ENCODE measurements at places on chromosomes 5 and 9. TPM values are rescaled to one million over a fixed set of nuclear protein-coding genes. Genes with fewer than 3 reads are reported as not detected.

- H3K4me3 ChIP-seq: no peak overlapping the region
- H3K27ac ChIP-seq: no peak overlapping the region
Observed at GRCh38 chr5:14286007-14286406, 142.9 kb downstream of the TRIO start.

GRCh38 chr9:36162211-36162738 lies 6.9 kb upstream of the CCIN start:
- no peaks in the 10 kb centered on the region for H3K4me1 ChIP-seq
- no peak overlapping the region for H3K4me3 ChIP-seq
- no peaks in the 10 kb centered on the region for H3K36me3 ChIP-seq
- H3K27ac ChIP-seq: no peak overlapping the region
- no peak for DNase-seq
- H3K27me3 ChIP-seq: no peaks in the 10 kb centered on the region

DNA sequence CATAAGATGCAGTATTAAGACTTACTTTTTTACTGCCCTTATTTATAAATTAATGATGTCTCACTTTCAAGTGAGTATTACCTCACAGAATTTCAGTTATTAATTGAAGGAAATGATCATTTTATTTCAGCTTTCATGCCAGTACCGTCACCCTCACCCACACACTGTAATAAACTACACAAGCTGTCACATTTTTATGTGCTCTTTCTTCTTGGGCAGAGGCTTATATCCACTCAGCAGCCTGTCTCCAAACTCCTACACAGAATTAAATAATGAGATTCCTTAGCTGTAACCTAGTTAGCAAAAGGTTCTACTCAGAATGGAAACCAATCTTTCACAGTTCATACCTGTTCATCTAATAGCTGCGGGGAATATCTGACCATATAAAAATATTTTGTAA lies 1915.8 kb upstream of the CDH6 start:
- DNase-seq: no peak
- H3K36me3 ChIP-seq: no peaks in the 10 kb centered on the region
- H3K4me1 ChIP-seq: no peaks in the 10 kb centered on the region
- no peaks in the 10 kb centered on the region for H3K27me3 ChIP-seq
- no peak overlapping the region for H3K4me3 ChIP-seq
- no peak overlapping the region for H3K27ac ChIP-seq

DNA sequence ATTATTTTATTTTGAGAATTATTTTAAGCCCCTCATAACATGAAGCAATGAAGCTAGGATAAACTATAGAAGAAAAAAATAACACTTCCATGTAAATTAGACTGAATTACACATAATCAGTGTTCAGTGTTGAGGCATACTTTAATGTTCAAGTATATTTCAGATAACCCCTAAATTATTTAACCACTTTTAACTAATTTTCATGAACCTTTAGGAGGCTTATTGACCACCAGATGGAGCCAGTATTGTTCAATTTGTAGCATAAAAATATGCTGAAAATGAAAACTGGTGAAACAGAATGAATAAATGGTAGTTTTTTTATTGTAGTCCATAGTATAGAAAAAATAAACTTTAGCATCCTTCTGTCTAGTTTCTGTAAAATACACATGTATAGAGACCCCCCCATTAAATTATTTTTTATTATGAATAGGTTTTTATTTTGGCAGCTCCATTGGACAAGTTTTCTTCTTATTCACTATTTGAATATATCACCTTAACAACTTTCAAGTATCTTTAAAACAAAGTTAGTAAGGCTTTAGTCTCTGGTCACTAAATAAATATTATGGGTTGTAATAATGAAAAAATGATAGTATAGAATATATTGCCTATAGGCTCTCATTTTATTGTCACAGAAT lies 190.1 kb downstream of the CWC27 start:
- DNase-seq: peak; percentile 40
- H3K4me3 ChIP-seq: no peak overlapping the region
- H3K4me1 ChIP-seq: no peaks in the 10 kb centered on the region
- no peaks in the 10 kb centered on the region for H3K36me3 ChIP-seq
- H3K27ac ChIP-seq: no peak overlapping the region

- H3K4me1 ChIP-seq: no peaks in the 10 kb centered on the region
- no peak overlapping the region for H3K27ac ChIP-seq
- no peaks in the 10 kb centered on the region for H3K27me3 ChIP-seq
- no peak for DNase-seq
- H3K4me3 ChIP-seq: no peak overlapping the region
Observed at GRCh38 chr5:149063896-149064478, 1.1 kb upstream of the SH3TC2 start.

- H3K36me3 ChIP-seq: no peaks in the 10 kb centered on the region
- H3K4me3 ChIP-seq: no peak overlapping the region
- H3K27me3 ChIP-seq: no peaks in the 10 kb centered on the region
Observed at GRCh38 chr9:135739271-135740220, 37.6 kb downstream of the KCNT1 start.

DNA sequence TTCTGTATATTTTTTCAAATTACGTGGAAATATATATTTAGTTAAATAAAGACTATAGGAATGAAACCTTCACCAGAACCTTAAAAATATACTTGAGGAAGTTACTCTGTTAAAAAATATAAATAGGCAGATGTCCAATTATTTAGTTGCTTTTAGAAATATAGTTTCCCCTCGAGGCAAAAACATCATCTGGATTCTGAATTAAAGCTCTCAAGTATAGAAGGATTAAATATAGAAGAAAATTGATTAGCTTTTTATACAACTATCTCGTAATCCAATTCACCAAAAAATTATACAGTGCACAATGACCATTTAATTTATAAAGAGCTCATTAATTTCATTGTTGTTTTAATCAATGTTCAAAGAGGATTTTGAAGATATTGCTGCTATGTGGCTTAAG lies 601.4 kb downstream of the GABRG2 start:
- H3K4me3 ChIP-seq: no peak overlapping the region
- H3K27me3 ChIP-seq: no peaks in the 10 kb centered on the region
- no peaks in the 10 kb centered on the region for H3K36me3 ChIP-seq
- DNase-seq: no peak
- H3K27ac ChIP-seq: no peak overlapping the region
- H3K4me1 ChIP-seq: no peaks in the 10 kb centered on the region

DNA sequence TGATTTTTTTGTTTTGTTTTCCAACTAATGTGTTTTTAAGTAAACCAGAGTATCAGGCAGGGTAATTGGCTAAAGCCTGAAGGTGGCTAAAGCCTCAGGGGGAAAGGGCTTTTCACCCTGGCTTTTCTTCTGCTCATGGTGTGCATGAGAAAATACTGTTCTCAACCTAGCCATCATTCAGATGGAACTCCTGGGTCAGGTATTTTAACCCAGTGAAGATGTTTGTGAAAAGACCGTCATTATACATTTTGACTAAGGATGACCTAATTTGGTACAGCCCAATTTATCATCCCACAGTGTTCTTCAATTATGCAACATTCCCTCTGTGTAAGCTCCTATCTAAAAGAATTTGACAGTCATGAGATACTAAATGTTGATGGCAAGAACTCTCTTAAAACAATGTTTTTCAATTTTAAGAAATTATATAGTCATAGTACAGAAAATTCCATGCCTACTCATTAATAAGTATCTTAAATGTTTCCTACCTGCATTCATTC lies 209.5 kb upstream of the TARS1 start:
- no peak overlapping the region for H3K27ac ChIP-seq
- no peaks in the 10 kb centered on the region for H3K27me3 ChIP-seq
- H3K4me1 ChIP-seq: peaks cover 11% of the 10 kb centered on the region

DNA sequence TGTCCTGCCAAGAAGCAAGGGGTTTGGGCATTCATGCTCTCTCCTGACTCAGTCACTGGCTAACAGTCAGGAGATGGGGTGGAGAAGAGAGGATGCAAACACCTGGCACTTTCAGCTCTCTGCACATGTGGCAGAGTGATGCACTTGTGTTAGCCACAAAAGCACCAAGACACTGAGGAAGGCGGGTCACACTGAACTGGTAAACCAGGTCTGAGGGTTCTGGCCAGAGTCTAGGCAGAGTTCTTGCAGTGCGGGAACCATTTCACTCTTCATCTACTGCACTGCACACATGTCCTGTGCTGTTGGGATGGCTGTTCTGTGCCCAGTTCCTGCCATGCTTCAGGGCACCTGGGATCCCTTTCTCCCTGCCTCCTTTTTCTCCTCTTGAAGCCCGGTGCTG lies 157.1 kb upstream of the GDNF start:
- no peaks in the 10 kb centered on the region for H3K36me3 ChIP-seq
- no peaks in the 10 kb centered on the region for H3K27me3 ChIP-seq
- no peak for DNase-seq
- H3K27ac ChIP-seq: no peak overlapping the region
- H3K4me3 ChIP-seq: no peak overlapping the region
- no peaks in the 10 kb centered on the region for H3K4me1 ChIP-seq

- DNase-seq: no peak
Observed at GRCh38 chr9:10434412-10434811, 178.4 kb downstream of the PTPRD start.

Gene LTC4S
- 1.5 TPM for polyA plus RNA-seq

Gene GKAP1
- 2.7 TPM for polyA plus RNA-seq

Gene NFIB
- not detected for polyA plus RNA-seq

All from B cell (primary cell).